ENCODE measurements at places on chromosomes 2 and 18.

DNA sequence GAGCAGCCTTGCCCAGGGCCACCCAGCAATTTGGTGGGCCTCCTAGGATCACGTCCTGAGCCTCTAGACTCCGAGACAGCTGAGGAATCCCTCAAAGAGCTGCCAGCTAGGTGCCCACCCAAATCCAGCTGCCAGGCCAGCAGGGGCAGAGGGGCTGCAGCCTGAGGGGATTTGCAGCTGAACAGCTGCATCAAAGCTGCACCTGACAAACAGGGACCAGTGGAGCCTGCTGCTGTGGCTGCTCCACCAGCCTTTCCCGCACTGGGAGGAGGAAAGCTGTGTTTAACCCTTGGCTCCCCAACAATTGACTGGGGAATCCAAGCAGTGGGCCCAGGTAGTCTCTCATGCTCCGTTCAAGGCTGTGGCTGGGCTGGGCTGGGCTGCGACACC, 8.2 kb downstream of the ADRA2B start:
- DNase-seq: no peak

DNA sequence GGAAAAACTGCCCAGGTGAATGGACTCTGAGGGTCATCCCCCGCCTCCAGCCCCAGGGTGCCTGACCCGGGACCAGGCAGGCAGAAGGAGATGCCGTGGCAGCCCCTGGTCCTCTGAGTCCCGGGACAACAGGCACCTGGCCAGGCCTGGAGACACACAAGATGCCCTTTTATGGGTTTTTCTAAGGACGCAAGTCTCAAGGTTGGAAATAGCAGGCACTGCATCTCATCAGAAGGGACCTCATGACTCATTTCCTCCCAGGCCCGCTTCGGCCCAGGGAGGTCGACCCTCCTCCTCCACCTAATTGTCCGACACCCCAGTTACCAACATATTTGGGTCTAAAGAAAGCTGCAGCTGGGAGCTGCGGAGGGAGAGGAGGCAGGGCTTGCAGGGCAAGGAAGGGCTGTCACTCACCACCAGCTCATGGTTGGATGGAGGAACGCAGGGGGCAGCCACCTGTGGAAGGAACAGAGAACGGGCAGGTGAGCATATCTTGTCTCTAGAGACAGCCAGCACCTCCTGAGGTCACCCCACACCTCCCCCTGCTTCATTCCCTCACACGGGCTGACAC, 82.9 kb downstream of the TNS1 start:
- DNase-seq: no peak

GRCh38 chr2:221085341-221085900, 486.7 kb downstream of the EPHA4 start:
- no peak for DNase-seq

- no peak for DNase-seq
Observed at GRCh38 chr2:64641599-64641998, 12.1 kb downstream of the SERTAD2 start.

- no peak for DNase-seq
Observed at GRCh38 chr2:233489143-233489542, 77.4 kb downstream of the USP40 start.

DNA sequence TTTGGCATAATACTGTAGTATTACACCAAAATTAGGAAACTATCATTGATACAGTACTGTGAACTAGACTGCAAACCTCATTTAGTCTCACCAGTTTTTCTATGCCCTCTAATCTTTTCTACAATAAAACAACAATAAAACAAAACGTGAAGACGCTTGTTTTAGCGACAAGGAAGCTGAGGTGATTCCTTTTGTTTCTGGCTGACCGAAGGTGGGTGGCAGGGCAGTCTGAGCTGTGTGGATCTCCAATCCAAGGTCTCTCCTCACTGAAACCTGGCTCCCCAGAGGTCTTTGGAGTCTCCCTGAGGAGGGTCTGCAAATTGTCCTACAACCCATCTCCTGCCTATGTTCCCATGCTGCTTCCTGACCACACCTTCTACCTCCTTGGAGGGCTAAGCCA, 59.3 kb downstream of the ARMC9 start:
- no peak for DNase-seq

- no peak for DNase-seq
Observed at GRCh38 chr2:30288561-30288960, 57.2 kb downstream of the LBH start.

DNA sequence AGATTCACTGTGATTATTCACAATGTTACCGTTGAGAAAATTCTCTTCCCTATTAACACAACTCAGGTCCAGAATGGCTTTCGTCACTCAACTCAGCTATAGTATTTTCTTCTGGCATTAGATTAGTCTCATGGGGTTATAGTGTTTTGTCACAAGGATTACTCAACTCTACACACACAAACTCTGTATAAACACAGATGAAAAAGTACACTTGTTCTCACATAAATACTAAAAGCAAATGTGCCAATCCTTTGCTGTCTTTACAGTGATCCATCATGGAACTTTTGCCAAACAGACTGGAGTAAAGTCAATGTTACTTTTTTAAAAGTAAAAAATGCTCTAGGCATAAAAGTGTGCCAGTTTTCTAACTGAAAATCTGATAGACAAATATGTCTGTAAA, 267.6 kb downstream of the RBM43 start:
- DNase-seq: no peak

DNA sequence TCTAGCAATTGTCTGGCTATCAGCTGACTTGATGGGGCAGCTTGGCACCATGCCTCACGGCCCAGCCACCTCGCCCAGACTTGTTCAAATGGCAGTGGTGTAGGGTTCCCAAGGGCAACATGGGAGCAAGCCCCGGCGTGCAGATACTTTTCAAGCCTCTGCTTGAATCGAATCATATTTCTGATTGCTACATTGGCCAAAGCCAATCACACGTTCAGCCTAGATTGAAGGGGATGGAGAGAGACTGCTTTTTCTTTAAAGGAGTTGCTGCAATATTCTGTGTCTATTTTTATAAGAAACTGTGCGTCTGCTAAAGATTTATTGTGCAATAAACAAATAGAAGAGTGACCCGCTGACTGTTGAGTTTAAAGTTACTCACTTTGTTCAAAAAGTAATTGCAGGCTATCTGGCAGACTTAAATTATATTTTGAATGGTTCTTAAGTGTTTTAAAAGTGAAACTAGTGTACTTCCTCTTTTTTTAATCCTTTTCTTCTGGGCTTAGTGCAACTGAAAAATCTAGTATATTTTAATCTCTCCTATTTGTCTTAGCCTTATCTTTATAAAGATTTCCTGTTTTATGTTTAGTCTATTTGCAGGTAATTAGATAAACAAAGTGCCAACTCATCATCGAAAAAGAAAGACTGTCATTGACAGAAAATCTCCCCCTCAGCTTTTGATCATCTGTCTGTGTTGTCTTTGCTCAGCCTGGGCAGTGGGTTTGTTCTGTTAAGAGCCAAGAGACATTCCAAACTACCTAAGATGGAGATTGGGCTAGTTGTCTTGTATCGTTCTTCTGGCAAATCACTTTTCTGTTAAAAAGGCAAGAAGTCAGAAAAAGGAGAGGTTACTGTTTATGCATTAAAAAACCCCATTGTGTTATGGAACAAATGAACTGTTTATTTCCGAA, 156.1 kb downstream of the TPGS2 start:
- DNase-seq: no peak

GRCh38 chr2:150410809-150411208, 76.7 kb downstream of the RND3 start:
- DNase-seq: no peak

DNA sequence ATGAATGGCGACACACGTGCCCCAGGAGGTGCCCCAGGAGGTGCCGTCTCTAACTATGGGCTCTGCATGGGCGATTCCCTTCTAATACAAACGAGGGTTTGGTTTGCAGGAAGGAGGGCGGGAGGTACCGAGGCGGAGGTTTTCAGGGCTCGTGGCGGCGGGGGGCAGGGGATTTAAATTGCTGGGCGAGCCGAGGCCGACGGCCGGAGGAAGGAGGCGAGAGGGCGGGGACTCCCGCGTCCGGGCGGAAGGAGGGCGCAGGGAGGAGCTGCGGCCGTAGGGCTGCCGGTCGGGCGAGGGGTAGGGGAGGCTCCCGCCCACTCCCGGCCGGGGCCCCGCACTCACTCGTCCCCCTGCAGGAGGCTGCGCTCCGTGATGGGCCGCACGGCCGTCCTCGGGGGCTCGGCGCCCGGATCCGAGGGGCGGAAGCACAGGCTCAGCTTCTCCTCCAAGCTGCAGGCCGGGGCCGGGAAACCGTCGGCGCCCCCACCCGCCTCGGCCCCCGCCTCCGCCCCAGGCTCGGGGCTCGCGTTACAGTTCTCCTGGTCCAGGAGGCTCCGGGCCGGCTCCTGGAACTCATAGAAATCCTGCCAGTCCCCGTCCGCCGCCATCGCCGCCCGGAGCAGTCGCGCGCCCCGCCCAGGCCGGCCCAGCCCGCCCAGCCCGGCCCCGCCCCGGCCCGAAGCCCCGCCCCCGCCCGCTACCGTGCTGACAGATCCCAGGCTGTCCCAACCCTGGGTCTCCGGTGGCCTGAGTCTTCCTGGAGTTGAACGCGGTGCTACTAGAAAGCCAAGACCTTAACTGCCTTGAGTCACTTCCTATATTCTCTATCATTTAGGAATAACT, at the start of gene FEZ2:
Gene FEZ2, minus strand, starts transcription at position 637 of the 846 bp plus-strand sequence. Its CDS starts 26 bp downstream, at position 611.
- peak; percentile 87 for DNase-seq

- no peak for DNase-seq
Observed at GRCh38 chr18:57775937-57776336, 27.2 kb downstream of the ATP8B1 start.

DNA sequence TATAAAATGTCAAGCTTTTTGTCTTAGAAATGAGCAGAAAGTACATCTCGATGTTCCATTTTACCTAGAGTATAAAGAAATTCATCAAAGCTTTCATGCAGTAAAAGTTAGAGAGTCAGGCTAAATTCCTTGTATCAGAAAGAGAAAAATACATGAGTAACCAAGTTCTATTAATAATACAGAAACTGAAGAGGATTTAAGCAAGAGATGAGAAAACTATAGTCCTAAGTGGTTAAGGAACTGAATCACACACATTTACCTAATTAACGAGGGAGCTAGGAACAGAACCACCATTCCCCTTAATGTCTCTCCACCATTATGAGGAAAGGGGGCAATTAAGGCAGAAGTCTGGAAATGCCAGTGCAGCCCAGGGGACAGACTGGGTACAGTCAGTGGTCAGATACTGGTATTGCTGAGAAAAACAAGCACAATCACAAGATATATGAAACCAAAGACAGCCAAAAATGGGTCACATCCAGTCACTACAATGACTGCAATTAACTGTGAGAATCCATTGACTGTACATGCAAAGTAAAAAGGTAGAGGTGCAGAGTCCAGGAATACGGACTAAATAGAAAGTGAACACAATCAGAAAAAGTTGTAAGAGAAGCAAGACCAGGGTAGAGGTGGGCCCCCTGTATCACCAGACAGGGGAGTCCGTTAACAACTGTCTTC, 23.9 kb downstream of the MAP4K3 start:
- no peak for DNase-seq

- DNase-seq: no peak
Observed at GRCh38 chr18:58654896-58655614, 16.2 kb upstream of the MALT1 start.

DNA sequence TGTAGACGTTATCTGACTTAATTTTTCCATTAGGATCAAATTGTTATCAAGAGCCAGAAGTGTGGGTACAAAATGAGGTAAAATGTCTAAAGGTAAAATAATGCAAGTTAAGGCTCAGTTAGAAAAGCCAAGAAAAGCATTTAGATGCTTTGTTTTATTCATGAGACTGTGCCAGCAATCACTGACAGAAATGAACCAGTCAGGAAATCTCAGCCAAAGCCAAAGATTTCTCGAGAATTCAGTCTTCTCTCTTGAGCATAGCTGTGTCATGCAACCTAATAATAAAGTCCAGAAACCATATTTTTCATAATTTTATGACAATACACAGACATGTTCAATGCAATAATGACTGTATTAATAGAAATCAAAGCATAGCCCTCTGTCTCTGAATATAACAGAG, 43.5 kb upstream of the ZNF397 start:
- DNase-seq: no peak

DNA sequence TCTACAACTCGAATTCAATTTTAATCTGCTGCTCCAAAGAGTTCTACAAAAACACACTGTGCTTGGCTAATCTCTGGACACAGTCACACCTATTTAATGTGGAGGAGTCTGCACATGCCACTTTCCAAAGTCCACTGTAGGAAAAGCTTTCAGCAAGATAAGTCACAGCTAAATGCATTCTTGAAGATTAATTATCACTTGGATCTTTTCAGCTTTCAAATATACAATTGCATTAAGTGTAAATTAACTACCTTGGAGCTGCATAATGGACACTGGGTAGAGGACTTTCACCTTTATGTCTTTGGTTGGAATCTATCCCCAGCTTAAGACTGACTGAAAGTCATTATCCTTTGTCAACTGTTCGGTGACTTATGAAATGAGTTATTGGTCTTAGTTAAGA, 565.1 kb downstream of the PIK3C3 start:
- no peak for DNase-seq

DNA sequence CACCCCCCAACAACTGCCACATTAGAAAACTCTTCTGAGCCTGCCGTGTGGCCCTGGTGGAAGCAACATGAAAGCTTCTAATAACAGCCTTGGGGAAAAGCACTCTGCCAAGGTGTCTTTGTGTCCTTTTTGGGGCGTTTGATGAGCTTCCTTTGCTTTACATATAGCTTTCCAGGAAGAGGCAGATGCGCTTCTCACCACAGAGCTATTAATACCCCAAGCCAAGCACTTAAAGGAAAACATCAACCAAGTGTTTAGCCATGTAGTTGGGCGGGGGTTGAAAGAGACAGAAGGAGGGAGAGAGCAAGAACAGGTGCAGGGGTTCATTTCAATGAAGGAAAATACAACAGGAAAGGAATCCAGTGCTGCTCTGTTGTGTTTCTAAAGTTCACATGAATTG, 176.1 kb downstream of the VAPA start:
- no peak for DNase-seq

GRCh38 chr2:96859099-96859649, 1.4 kb upstream of the ANKRD39 start:
- no peak for DNase-seq

GRCh38 chr18:8858888-8859511, 153.6 kb downstream of the MTCL1 start:
- DNase-seq: no peak

GRCh38 chr2:69902213-69902922, 8.6 kb downstream of the SNRNP27 start:
- DNase-seq: peak; percentile 36

DNA sequence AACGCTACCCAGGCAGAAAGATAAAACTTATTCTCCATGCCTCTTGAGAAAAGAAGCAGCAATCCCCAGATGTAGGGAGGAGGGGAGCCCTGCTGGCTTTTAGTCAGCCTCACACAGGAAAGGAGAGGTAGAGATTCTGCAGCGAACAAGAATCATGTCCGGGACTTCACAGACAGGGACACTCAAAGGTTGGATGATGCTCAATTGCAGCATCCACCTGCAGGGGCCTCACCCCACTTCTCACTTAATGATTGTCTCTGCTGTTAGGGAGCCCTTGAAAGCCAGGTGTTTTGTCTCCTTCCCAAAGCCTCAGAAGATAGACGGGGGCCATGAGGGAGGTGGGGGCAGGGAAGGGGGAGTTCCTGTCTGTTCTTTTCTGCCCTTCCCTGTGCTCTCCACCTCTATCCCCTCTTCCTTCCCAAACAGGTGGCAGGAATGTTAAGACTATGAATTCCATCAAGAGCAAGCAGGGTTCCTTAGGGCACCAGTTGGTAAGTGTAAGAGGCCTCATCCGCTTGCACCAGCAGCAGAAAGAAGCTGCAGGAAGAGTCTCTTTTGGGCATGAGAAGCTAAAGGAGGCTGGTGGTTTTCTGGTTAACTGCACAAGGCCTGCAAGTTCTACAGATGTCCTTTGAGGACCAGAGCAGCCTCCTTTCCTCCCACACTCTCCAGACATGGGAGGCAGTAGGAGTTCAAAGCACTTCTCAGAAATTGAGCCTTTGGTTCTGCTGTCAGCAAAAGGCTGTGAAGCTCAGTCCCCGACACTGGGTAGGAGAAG, 154.7 kb upstream of the TNP1 start:
- no peak for DNase-seq
